ENCODE measurements at places on chromosomes 5 and 9. TPM values are rescaled to one million over a fixed set of nuclear protein-coding genes. Genes with fewer than 3 reads are reported as not detected.

The RASGEF1C gene
- not detected for total RNA-seq

The BAAT gene
- total RNA-seq = not detected

The PFN3 gene
- total RNA-seq = not detected

The IFNA2 gene
- total RNA-seq = not detected

The CAMK2A gene
- not detected for total RNA-seq
